Kidney epithelial cell (primary cell): ENCODE measurements at places on chromosomes 12 and 14.
A peak's percentile ranks its signal among the peaks of the same experiment; 100 is the strongest.

DNA sequence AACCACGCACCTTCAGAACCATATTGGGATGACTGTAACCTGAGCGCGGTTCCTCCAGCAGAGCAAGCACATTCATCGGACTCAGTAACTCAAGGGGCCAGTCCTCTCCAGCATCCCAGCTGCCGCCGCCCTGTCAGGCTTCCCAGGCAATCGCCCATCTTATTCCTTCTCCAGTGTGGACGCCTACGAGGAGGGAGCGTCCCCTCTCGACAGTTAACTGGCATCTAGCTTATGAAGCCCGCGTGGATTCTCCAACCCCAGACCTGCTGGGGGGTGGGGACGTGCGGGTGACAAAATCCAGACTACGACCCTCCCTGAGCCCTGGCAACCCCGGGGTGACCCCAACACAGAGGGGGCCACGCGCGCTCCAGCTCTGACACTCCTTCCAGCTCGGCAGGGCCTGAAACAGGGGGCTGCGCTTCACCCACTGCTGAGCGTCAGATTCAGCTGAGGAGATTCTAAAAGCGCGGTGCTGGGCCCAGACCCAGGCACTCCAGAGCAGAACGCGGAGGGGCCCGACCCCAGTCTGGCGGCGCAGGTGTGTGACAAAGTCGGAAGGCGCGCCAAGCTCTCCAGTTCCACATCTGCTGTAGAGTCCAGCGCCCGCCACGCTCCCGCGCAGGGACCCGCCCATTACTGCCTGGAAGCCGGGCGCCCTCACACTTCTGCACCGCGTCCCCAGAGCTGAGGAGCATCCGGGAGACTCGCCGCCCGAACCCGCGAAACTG, 43.9 kb upstream of the ESR2 start:
- DNase-seq: peak; percentile 26

DNA sequence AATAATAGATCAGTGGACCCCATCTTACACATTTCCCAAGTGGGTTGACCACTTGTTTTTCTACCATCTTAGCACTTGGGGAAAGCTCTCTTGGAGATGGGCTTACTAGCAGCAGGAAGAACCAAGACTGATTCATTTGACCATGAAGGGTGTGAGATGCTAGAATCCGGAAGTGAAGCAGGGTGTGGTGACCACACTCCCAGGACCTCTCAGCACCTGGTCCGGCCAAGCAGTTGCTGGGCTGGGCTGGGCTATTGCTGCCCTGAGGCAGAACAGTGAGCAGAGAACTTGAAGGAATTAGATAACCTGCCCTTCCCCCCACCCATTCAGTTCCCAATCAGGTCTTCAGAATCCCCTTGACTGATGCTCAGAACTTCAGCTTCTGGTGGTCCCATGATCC, 24.4 kb downstream of the ADCY6 start:
- no peak for DNase-seq

- no peak for DNase-seq
These were observed 114.4 kb upstream of the CCDC196 start for GRCh38 chr14:66371776-66372175.

- no peak for DNase-seq
These were observed 493.9 kb downstream of the EGLN3 start for GRCh38 chr14:33457021-33457420.

DNA sequence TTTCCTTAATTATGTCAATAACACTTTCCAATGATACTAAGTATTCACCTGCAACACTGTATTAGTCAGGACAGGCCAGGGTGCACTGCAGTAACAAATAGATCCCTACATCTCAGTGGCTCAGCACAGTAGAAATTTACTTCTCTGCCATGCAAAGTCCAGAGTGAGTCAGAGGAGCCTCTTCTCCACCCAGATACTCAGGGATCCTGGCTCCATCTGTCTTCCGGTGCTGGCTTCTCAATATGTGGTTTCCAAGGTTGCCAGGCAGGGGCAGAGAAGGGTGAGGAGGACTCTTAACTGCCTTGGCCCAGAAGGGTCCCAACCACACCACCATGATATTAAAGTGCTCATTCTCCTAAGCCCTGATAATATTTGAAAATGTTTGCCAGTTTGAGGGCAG, 47.8 kb downstream of the ADGRD1 start:
- no peak for DNase-seq

DNA sequence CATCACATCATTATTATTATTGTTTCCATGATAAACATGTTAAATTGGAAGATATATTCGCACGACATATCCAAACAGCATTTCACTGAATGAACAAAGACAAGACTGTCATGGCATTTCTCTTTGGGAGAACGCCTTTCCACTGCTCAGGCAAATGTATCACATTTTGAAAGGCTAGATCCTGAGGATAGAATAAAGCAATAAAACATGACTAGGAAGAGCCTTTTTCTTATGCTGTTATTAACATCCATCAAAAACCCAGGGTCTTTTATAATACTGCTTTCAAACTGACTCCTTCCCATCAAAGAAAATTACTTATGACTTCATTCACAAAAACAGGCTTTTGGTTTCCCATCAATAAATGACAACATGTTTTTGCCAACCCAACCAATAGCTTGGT, 630.9 kb downstream of the TMTC2 start:
- no peak for DNase-seq

- no peak for DNase-seq
These were observed 208.4 kb upstream of the FKBP4 start for GRCh38 chr12:2586156-2587038.

DNA sequence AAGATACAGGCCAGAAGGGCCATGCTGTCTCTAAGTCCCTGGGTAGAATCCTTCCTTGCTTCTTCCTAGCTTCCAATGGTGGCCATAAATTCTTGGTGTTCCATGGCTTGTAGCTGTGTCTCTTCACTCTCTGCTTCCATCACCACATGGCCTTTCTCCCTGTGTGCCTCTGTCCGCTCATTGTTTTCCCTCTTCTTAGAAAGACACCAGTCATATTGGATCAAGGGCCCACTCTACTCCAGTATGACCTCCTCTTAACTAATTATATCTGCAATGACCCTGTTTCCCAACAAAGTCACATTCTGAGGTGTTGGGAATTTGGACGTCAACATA, 7.6 kb upstream of the MAP1LC3B2 start:
- no peak for DNase-seq

- no peak for DNase-seq
These were observed 133.1 kb upstream of the NUDT4 start for GRCh38 chr12:93244514-93245077.

DNA sequence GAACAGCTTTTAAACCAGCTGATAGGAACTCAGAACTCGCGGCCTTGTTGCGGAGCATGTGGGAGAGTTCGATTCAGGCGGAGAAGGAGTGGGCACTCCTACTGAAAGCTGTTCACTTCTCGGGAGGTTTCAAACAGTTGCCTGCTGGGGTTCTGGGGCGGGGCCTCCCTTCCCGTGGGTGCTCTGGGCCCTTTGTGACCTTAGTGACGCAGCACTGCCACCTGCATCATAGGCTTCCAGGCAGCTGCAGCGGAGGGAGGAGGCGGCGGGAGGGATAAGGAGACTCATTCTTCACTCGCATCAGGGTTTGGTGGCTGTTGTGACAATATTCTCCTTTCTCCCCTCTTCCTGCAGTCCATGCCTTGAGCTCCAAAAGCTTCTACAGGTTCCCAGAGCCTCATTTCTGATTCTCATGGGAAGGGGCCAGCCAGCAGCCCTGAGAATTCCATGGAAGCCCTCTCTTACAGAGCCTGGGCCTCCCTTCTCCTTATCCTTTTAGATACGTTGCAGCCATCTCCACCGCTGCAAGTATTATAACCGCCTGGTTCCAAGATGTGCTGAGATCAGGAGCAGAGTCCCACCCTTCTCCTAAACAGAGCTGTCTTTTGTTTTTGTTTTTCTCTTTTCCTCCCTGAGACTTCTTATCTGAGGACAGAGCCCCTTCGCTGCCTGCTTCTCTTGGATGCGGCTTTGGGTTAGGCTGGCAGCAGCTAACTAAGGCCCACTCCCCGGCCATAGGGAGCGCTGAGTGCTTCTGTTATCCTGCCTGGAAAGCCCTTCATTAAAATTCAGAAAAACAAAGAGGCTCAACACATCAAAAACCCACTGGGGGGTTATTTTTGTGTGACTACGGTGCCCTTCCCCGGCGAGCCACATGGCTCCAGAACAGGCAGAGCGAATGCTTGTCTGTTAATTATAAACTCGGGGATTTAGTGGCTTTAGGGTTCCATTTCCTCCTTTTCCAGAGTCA, 67.6 kb upstream of the GPATCH2L start:
- DNase-seq: no peak

DNA sequence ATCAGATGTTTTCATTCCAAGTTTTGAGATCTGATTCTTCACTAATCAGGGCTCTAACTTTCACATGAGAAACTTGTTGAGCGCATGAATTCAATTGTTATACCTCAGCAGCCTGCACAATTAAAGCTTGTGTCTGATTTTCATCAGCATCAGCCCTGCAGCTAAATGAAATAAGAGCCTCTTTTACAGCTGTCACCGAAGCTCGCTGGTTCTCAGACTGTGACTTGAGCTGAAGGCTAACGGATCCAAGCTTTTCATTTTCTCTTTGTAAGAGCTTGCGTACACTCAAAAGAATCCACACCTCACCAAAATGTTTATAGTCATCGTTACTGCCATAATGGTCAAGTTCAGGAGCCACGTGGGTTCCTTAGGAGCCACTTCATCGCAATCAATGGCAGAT, 65.5 kb upstream of the BEGAIN start:
- DNase-seq: no peak

GRCh38 chr14:32013083-32013482, 64.0 kb upstream of the ARHGAP5 start:
- DNase-seq: no peak
